Esophagus squamous epithelium (tissue), 5 donors: ENCODE measurements at places on chromosomes 5 and 9.

GRCh38 chr5:89827960-89828359, 581.6 kb downstream of the CETN3 start:
- DNase-seq, result no peak

GRCh38 chr5:115778417-115778816, 38.0 kb downstream of the CDO1 start:
- DNase-seq, result no peak

- DNase-seq, result no peak
Measured at GRCh38 chr9:3850098-3850497, 324.3 kb upstream of the RFX3 start.

DNA sequence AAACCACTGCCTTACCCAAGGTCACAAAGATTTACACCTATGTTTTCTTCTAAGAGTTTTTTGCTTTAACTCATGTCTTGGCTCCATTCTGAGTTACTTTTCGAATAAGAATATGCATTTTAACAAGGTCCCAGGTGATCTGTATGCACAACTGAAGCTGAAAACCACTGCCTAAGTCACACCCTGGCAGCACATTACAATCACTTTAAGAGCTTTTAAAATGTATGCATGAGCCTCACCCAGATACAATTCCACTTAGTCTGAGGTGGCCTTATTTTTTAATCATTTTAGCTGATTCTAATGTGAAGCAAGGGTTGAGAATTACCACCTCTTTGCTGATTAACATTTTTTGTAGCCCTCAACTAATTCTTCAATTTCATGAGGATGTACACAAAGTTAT, 29.5 kb downstream of the IDNK start:
- no peak for DNase-seq

GRCh38 chr9:99666571-99666970, 155.1 kb upstream of the NR4A3 start:
- no peak for DNase-seq
